ENCODE measurements at places on chromosomes 2 and 18.

GRCh38 chr2:42843611-42844010 is 51.2 kb upstream of the HAAO start:
- DNase-seq = no peak

GRCh38 chr2:239553376-239554000 is 152.7 kb upstream of the HDAC4 start:
- DNase-seq = no peak

DNA sequence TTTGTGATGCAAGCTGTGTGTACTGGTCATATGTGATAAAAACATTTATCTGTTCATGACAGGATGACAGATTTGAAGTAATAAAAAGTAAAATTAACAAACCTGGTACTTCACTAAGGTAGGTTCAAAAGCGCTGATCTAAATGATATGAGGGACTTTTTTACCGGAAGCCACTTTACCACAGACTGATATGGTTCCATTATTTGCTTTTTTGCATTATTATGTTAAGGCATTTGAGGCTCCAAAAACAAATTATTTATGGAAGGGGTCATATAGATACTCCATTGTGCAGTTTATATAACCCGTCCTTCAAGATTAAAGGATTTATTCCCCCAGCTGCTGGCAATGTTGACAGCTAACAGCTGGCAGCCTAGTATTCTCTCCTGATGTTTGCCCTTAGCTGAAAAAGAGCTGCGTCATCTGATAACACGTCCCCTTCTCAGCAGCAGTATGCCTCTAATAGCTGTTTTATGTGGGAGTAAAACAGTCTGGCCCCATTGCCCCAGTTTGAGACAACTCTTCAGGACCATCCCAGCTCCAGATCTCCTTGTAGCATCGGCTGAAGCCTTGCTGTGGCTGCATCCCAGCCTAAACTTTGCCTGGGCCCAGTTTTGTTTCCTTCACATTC is 84.8 kb upstream of the XIRP2 start:
- DNase-seq = no peak

DNA sequence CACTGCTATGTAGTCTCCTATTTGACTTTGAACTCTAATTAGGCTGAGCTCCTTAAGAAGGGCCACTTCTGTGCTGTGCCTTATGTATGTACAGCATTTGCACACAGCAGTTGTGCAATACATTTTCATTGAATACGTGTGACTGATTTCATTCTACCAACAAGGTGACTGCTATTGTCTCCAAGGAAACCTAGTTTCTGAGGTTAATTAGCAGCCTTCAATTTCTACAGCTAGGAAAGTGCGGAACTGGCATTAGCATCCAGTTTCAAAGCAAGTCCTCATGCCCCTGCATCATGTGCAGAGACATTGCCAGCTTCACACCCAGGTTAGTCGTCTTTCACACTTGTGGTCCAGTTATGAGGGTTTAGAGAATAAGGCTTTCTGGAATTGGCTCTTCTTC is 58.6 kb downstream of the NCK2 start:
- DNase-seq = no peak

- DNase-seq = no peak
Measured at GRCh38 chr2:118982039-118982438, 40.0 kb downstream of the MARCO start.

DNA sequence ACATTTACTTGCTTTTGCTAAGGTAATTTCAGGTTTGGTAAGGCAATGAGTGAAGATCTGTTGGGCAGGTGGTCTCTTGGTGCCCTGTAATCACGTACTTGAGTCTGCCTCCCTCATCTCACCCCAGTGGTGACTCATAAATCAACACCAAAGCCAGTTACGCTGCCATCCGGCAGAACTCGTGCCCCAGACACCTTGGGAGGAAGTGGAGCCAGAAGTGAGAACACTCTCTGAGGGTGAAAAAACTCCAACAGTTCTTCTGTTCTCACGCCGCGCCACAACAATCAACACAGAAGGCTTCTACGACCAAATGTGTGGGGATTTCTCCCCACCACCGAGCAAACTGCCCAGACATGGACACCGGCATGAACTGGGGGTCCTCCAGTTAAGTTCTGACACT is 206.2 kb downstream of the ARL4C start:
- DNase-seq = no peak

DNA sequence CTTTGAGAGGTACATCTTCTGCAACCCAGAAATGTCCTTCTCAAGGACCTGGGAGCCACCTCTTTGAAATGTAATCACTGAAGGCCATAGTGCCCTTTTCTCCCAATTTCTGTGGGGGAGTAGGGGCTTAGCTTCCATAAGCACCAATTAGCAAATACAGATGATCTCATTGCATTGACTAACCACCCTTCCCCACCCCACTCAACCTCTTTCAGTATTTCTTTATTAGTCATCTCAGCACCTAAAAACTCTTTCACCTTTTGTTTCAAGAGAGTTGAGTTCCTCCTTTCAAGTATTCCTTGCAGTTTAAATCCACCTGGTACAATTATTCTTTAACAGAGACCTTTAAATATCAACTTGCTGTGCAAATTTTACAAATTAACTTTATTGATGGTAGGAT is 1011.8 kb upstream of the CDH2 start:
- DNase-seq = no peak

GRCh38 chr2:69271831-69272257 is 115.2 kb downstream of the GFPT1 start:
- no peak for DNase-seq

GRCh38 chr2:190535121-190535439 is 558 bp upstream of the NEMP2 start:
- no peak for DNase-seq

DNA sequence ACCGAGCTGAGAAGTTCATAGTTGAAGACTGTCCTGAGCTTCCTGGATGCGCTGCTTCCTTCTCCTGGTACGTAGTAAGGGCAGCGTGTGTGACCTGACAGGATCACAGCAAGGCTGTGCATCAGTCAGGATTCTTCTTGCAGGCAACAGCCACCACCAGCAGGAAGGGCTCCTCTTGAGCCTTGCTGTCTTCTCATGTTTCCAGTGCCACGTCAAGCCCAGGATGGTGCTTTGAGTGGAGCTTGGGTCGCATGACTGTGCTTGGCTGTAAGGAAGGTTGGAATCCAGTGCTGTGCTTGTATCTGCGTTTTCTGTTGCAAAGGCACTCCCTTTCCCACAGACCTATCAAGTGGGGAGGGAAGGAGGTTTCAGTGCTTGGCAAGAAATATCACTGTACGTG is 194.3 kb downstream of the LDLRAD4 start:
- no peak for DNase-seq

- no peak for DNase-seq
Measured at GRCh38 chr2:11742702-11743357, 3.6 kb upstream of the LPIN1 start.

- DNase-seq = no peak
Measured at GRCh38 chr2:67462738-67463496, 65.8 kb downstream of the ETAA1 start.

DNA sequence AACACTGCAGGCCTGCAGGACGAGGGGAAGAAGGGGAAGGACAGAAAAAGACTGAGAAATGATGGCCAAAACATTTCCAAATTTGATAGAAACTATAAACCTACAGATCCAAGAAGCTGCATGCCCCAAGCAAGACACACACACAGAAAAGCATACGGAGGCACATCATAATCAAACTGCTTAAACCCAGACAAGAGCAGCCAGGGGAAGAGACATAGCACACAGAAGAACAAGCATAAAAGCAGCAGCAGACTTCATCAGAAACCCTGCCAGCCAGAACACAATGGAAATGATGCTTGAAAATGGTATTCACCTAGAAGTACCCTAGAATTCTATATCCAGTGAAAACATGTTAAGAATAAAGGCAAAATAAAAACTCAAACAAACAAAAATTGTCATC is 57.2 kb upstream of the RNU4ATAC start:
- DNase-seq = no peak

DNA sequence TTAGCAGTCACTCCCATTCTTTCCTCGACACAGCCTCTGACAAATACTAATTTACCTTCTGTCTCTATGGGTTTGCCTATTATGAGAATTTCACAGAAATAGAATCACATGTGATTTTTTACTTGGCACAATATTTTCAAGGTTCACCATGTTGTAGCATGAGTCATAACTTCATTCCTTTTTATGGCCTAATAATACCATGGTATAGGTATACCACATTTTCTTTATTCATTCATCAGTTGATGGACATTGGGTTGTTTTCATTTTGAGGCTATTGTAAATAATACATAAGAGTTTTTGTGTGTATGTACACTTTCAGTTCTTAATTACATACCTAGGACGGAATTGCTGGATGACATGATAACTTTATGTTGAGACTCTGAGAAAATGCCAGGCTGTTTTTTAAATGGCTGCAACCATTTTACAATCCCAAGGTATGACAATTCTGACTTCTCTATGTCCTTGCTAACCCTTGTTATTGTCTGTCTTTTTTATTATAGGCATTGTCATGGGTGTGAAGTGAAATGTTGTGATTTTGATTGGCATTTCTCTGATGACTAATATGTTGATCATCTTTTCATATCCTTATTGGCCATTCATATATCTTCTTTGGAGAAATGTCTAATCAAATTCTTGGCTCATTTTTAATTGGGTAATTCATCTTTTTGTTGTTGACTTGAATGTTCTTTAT is 87.9 kb downstream of the IRS1 start:
- DNase-seq = no peak

- DNase-seq = no peak
Measured at GRCh38 chr18:75066021-75066880, 142.7 kb downstream of the PTGR3 start.

DNA sequence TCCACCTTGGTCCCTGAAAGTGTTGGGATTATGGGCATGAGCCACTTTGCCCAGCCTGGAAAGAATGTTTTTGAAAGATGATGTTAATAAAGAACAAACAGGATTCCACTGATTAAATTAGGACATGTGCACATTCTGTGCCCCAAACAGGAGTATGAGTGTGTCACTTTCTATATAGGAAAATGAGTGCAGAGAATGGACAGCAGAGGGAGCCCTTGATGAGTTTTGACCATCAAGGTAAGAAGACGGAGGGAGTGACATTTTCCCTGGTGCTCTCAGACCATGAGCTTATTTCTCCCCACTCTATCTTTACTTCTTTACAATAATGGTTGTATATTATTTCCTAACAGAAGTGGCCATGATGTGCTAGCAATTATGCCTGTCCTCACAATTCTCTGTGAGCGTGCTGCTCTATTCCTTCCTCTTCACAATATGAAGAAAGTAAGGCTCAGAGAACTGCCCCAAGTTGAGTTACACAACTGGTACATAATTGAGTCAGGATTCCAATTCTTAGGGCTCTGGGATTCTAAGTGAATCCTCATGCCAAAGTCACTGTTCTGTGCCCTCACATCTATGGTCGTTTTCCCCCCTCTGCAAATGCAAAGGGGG is 20.6 kb downstream of the RPL37A start:
- DNase-seq = peak; percentile 80

GRCh38 chr2:96113367-96113677 is 3.0 kb downstream of the ADRA2B start:
- DNase-seq = peak; percentile 57

- no peak for DNase-seq
Measured at GRCh38 chr2:8125741-8126711, 555.8 kb upstream of the ID2 start.

DNA sequence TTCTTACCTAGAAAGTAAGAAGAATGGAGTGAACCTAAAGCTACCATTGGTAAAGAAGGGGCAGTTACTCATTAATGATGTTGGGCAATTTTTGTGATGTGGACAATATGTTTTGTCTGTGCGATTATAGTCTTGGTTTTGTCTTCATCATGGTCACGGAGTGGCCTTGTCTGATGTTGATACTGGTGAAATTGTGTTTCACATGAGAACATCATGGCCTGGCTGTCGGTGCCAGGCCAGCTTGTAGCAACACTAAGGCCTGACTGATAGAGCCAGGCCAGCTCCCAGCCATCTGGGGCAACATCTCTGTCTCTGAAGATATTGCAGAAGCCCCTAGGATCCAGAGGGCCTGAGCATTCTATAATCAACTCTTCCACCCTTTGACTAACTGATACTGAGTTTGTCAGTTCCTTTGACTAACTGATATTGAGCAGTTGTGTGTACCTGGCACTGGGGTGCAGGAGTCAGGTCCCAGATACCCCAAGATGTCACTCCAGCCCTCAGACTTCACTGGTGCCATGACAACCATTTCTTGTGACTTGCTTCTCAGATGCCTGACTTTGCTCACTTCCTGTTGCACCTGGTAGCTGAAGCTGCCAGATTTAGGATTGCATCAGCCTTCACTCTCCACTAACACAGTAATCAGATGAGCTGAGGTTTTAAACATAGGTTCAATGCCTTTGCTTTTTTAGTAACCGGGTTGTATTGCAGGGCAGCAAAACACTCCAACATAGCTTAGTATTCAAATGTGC is 62.5 kb downstream of the RPIA start:
- DNase-seq = no peak

All from iPS-NIHi11 (cell line).